Upper lobe of left lung (tissue), 6 donors: ENCODE measurements at places on chromosomes 16 and 17. TPM values are rescaled to one million over a fixed set of nuclear protein-coding genes. Genes with fewer than 3 reads are reported as not detected.

GRCh38 chr17:13931800-13932460, 137.4 kb upstream of the COX10 start:
- DNase-seq, result peak; percentile 92

DNA sequence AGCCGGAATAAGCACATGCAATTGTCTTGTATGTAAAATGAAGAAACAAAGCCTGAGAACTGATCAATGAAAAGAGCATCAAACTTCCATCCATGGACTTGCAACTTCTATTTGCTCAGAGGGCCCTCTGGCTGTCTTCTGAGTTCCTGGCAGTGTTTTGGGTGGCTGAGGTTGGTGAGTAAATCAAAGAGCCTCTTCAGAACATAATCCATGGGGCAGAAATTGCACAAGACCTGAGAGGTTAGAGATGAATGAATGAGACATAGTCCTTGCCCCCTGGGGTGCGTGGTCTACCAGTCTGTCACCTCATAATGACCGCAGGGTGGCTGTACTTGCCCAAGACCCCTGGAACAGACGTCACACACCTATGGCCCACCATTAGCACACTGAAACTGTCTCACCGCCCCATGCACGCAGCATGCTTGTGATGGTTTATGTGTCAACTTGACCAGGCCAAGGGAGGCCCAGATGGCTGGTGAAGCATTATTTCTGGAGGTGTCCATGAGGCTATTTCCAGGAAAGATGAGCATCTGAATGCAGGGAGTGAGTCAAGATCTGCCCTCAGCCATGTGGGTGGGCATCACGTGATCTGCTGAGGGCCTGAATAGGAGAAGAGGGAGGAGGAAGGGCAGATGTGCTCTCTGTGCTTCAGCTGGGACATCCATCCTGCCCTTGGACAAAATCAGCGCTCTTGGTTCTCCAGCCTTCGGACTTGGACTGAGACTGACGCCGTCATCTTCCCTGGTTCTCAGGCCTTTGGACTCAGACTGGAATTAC, 8.3 kb downstream of the PIK3R6 start:
- peak; percentile 45 for DNase-seq

The TELO2 gene
- total RNA-seq, result 15.2 TPM

The CLEC3A gene
- total RNA-seq, result not detected

DNA sequence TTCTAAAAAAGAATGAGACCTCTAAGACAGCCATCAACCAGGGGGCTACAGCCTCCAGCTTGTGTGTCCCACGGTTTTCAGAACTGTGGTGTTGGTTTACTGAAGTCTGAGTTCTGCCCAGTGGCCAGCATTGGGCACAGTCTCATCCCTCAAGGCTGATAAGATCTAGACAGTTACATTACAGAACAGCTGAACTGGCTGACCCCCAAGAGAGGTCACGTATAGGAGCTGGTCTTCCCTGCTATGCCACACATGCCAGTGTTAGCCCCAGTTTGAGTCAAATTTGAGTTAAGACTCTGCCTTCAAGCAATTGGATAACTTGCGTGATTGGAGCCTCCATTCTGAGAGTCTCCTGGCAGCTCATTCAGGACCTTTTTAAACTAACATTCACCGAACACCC, 14.8 kb upstream of the NUP93 start:
- no peak for DNase-seq

DNA sequence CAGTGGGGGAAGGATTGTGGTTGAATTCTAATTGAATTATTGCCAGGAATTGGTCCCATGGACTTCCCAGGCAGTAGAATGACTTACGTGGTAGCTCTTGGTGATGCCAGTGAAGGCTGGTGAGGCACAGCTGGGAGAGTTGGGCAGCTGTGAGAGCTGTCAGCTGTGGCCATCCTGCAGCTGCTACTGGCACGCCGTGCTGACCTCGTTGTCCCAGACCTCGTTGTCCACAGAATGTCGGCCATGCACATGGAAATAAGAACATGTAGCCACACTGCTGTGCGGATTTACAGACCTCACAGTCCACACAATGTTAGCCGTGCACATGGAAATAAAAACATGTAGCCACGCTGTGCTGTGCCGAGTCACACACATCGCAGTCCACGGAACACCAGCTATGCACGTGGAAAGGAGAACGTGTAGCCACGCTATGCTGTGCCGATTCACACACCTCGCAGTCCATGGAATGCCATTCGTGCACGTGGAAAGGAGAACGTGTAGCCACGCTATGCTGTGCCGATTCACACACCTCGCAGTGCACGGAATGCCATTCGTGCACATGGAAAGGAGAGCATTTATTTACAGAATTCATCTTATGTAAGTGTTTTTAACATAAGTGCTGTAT, 59.2 kb downstream of the BANP start:
- no peak for DNase-seq

GRCh38 chr17:75412455-75413317, 7.2 kb upstream of the GRB2 start:
- DNase-seq, result peak; percentile 69
